ENCODE measurements at places on chromosomes 5 and 9. TPM values are rescaled to one million over a fixed set of nuclear protein-coding genes. Genes with fewer than 3 reads are reported as not detected.
A peak's percentile ranks its signal among the peaks of the same experiment; 100 is the strongest.

- DNase-seq: no peak
These were observed 845.9 kb downstream of the CDH9 start for GRCh38 chr5:26192486-26192885.

RAB3C gene
- total RNA-seq: not detected

ICE1 gene
- total RNA-seq: 30.5 TPM

PTGR1 gene
- 52.2 TPM for total RNA-seq

GRCh38 chr9:124016175-124017050 is 4.8 kb downstream of the LHX2 start:
- DNase-seq: no peak

GRCh38 chr5:127854520-127854919 is 151.3 kb downstream of the CCDC192 start:
- DNase-seq: no peak

DNA sequence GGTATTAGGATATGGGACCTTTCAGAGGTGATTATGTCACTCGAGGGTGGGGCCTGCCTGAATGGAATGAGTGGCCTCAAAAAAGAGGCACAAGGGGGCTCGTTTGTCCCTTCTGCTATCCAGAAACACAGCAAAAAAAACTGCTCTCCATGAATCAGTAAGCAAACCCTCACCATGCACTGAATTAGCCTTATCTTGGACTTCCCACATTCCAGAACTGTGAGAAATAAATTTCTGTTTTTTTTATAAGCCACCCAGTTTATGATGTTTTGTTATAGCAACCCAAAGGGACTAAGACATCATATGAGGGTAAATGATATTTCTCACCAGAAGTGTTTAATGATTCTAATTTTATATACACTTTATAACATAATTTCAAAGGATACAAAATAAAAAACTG is 476.6 kb upstream of the EDIL3 start:
- DNase-seq: no peak

NTRK2 gene
- total RNA-seq: 1.5 TPM

RNF183 gene
- total RNA-seq: not detected

SPINK7 gene
- not detected for total RNA-seq

KIF24 gene
- 1.2 TPM for total RNA-seq

GRCh38 chr5:170273968-170274710 is 23.4 kb downstream of the LCP2 start:
- DNase-seq: no peak

- no peak for DNase-seq
These were observed 24.2 kb downstream of the JADE2 start for GRCh38 chr5:134549714-134550113.

GRCh38 chr9:21455320-21455719 is 15.1 kb downstream of the IFNA1 start:
- no peak for DNase-seq

DNA sequence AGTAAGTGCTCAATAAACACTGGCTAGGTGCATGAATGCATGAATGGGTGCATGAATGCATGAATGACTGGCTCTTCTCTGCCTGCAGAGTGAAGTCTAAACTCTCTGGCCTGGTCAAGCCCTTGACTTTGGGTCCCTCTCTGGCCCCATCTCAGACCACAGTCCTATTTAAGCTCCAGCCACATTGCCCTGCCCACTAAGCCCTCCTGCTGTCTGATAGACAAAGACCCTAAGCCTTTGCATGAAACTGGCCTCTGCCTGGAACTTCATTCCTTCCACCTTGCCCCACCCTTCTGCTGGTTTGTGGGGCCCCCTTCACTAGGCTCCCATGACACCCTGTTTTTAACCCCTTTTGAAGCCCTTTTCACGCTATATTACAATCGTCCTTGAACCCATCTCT is 202.4 kb downstream of the TTLL11 start:
- no peak for DNase-seq

DNA sequence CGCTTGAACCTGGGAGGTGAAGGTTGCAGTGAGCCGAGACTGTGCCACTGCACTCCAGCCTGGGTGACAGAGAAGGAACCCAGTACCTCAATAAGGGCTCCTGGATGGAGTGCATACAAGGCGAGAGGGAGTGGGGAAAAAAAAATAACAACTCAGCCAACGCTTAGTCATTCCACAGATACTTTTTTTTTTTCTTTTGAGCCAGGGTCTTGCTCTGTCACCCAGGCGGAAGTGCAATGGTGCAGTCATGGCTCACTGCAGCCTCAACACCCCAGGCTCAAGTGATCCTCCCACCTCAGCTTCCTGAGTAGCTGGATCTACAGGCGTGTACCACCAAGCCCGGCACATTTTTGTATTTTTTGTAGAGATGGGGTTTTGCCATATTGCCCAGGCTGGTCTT is 59.5 kb upstream of the GGTA1 start:
- peak; percentile 74 for DNase-seq

C1QTNF3 gene
- total RNA-seq: 1.1 TPM

GRCh38 chr5:40676613-40677343 is 2.9 kb upstream of the PTGER4 start:
- peak; percentile 42 for DNase-seq

GRCh38 chr5:147708708-147709107 is 73.8 kb downstream of the JAKMIP2 start:
- DNase-seq: no peak

GRCh38 chr5:142091012-142091411 is 17.6 kb upstream of the NDFIP1 start:
- DNase-seq: no peak

DNA sequence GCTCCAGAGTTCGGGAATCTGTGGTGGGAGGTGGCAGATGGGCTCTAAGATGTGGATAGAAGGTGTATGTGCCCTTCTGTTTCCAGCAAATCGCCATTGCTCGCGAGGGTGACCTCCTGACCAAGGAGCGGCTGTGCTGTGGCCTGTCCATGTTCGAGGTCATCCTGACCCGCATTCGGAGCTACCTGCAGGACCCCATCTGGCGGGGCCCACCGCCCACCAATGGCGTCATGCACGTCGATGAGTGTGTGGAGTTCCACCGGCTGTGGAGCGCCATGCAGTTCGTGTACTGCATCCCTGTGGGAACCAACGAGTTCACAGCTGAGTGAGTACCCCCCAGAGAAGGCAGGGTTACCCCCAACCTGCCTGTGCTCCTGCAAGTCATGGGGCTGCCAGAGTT is 70.9 kb upstream of the NIPAL4 start:
- DNase-seq: no peak

LMX1B gene
- 1.7 TPM for total RNA-seq

ZNF462 gene
- total RNA-seq: 26.2 TPM

RMRP gene
- 7,636 TPM for total RNA-seq

ACTBL2 gene
- total RNA-seq: 1.5 TPM

SPATA31C1 gene
- total RNA-seq: not detected

EMB gene
- 15.1 TPM for total RNA-seq

SNX18 gene
- total RNA-seq: 30.6 TPM

DNA sequence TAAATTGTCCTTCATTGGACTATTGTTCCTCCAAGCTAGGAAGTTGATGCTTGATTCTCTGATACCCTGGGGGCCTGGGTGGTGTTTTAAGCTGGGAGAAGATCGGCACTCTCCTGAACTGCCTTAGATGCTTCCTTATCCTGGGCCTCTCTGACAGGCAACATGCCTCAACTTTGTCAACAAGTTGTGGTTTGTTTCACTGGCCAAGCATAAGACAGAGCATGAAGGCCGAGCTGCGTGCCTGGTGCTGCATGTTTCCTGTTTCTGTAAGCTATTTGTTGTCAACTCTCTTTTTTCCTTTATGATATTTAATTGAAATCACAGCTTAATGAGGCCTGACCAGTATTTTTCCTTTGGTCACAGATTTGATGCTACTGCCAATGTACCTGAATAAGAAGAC is 187.6 kb upstream of the TNC start:
- no peak for DNase-seq

DNA sequence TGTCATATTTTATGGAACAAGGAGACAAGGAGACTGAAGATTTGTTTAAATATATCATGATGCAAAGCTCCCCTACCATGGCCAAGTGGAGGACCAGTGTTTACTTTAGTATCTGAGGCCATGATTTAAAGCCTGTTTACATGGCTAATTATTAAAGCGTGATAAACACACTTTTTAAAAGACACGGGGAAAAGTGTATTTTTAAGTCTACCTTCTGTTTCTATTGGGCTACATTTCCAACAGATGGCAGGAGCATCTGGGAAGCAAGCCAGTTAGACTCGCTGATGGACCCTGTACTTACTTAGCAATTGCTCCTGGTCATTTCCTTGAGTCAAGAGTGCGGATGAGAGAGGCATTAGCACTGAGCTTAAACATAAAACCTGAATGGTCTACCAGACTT is 480.3 kb upstream of the SEMA6A start:
- DNase-seq: no peak

SLC6A18 gene
- not detected for total RNA-seq

GRCh38 chr5:133514456-133514855 is 97.9 kb downstream of the FSTL4 start:
- no peak for DNase-seq

- DNase-seq: no peak
These were observed 58.6 kb downstream of the STARD4 start for GRCh38 chr5:111453747-111454146.

- no peak for DNase-seq
These were observed 14.6 kb downstream of the RASA1 start for GRCh38 chr5:87282269-87282668.

DNA sequence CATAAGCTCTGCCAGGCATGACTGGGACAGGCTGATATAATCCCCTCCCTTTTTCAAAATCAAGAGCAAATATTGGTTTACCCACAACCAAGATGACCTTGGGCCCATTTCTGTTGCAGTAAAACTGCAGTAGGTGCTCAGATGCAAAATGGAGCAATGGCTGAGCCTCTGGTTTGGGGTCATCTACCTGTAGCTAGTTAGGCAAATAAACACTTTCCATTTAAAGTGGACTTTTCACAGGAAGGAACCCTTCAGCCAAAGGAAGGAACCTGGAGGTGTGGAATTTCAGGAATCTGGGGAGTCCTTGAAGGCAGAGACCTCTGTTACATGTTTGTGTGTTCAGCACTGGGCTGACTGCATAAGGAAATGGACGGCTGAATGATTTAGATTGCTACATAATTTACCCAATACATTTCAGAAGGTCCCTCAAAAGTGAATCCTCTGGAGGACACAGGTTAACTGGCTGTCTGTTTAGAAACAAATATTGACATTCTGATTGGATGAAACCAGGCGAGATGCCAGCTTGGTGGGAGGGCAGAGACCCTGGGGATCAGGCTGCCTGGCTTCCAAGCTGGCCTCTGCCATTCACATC is 170.1 kb upstream of the ZNF618 start:
- DNase-seq: no peak

- DNase-seq: no peak
These were observed 159.3 kb upstream of the PPP1R26 start for GRCh38 chr9:135320331-135320730.

DNA sequence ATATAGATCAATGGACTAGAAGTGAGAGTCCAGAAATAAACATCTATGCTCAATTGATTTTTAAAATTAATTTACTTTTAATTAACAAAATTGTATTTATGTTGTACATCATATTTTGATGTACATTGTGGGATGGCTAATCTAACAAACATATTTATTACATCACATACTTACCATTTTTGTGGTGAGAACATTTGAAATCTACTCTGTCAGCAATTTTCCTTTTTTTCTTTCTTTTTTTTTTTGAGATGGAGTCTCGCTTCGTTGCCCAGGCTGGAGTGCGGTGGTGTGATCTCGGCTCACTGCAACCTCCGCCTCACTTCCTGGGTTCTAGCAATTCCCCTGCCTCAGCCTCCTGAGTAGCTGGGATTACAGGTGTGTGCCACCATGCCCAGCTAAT is 32.4 kb upstream of the SHB start:
- no peak for DNase-seq

PNPLA7 gene
- total RNA-seq: 0.04 TPM

All from kidney epithelial cell (primary cell).